ENCODE measurements at places on chromosomes 16 and 17. TPM values are rescaled to one million over a fixed set of nuclear protein-coding genes. Genes with fewer than 3 reads are reported as not detected.

TPSB2 gene
- total RNA-seq: not detected

WNT9B gene
- total RNA-seq: not detected

SSTR5 gene
- total RNA-seq: not detected

TNFRSF17 gene
- total RNA-seq: 0.21 TPM

TPSG1 gene
- total RNA-seq: not detected

TBC1D3E gene
- not detected for total RNA-seq

CTRB2 gene
- total RNA-seq: not detected

KRT34 gene
- total RNA-seq: 0.10 TPM

MED13 gene
- total RNA-seq: 164 TPM

ADAD2 gene
- not detected for total RNA-seq

CRYBA1 gene
- total RNA-seq: not detected

DNAH2 gene
- total RNA-seq: under 0.01 TPM

RCVRN gene
- 0.10 TPM for total RNA-seq

ABCC11 gene
- 0.52 TPM for total RNA-seq

OMG gene
- 0.21 TPM for total RNA-seq

CA5A gene
- total RNA-seq: under 0.01 TPM

RPS15A gene
- total RNA-seq: 3,138 TPM

CCDC200 gene
- total RNA-seq: 0.31 TPM

TERB1 gene
- 0.42 TPM for total RNA-seq
